ENCODE measurements at places on chromosomes 6 and 20.

DNA sequence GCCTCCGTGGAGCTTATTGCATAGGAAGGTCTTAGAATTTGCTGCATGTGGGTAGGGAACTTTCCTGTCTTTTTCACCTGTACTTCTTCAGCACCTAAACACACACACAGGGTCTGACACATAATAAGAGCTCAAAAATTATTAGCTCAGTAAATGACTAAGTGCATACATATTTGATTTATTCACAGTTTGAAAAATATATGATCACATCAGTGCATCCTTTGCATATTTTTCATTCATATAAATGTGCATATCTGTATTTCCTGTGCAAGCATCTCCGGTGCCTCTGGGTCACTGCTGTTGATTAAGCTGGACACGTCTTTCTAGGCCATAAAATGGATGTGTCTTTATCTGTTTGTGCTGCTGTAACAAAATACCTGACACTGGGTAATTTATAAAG is 234.7 kb downstream of the UST start:
- no peaks in the 10 kb centered on the region for H3K36me3 ChIP-seq
- H3K27me3 ChIP-seq = no peaks in the 10 kb centered on the region
- H3K4me1 ChIP-seq = no peaks in the 10 kb centered on the region
- H3K27ac ChIP-seq = no peak overlapping the region
- no peak overlapping the region for H3K4me3 ChIP-seq

GRCh38 chr6:75694406-75694805 is 54.6 kb upstream of the MYO6 start:
- DNase-seq = no peak
- no peaks in the 10 kb centered on the region for H3K4me1 ChIP-seq
- H3K27ac ChIP-seq = no peak overlapping the region
- H3K4me3 ChIP-seq = no peak overlapping the region
- H3K27me3 ChIP-seq = no peaks in the 10 kb centered on the region
- peaks cover 9% of the 10 kb centered on the region for H3K36me3 ChIP-seq

- no peak for DNase-seq
- no peaks in the 10 kb centered on the region for H3K27me3 ChIP-seq
- H3K27ac ChIP-seq = no peak overlapping the region
- H3K4me1 ChIP-seq = no peaks in the 10 kb centered on the region
- no peak overlapping the region for H3K4me3 ChIP-seq
- no peaks in the 10 kb centered on the region for H3K36me3 ChIP-seq
Measured at GRCh38 chr6:37122861-37123260, 47.1 kb upstream of the PIM1 start.

DNA sequence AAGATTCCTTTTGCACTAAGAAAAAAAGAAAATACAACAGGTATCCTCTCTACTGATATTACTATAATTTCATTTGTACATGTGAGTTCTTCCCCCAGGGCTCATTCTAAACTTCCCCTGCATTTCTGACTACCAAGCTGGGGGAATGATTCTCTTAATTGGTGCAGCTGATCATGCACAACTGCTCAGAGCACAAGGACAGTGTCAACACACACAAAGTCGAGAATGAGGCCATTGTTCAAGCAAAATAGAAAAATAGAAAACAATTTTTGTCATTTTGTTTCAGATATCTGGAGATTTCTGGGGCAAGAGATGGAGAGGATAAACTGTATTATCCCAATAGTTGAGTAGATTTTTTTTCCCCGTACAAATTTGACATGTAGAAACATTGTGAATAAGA is 236.3 kb downstream of the HAO1 start:
- no peak for DNase-seq
- H3K36me3 ChIP-seq = no peaks in the 10 kb centered on the region
- H3K27me3 ChIP-seq = no peaks in the 10 kb centered on the region

GRCh38 chr6:89239338-89239737 is 22.2 kb upstream of the GABRR1 start:
- no peak overlapping the region for H3K27ac ChIP-seq
- DNase-seq = peak; percentile 30
- H3K27me3 ChIP-seq = no peaks in the 10 kb centered on the region
- H3K4me1 ChIP-seq = peaks cover 10% of the 10 kb centered on the region
- H3K36me3 ChIP-seq = no peaks in the 10 kb centered on the region

DNA sequence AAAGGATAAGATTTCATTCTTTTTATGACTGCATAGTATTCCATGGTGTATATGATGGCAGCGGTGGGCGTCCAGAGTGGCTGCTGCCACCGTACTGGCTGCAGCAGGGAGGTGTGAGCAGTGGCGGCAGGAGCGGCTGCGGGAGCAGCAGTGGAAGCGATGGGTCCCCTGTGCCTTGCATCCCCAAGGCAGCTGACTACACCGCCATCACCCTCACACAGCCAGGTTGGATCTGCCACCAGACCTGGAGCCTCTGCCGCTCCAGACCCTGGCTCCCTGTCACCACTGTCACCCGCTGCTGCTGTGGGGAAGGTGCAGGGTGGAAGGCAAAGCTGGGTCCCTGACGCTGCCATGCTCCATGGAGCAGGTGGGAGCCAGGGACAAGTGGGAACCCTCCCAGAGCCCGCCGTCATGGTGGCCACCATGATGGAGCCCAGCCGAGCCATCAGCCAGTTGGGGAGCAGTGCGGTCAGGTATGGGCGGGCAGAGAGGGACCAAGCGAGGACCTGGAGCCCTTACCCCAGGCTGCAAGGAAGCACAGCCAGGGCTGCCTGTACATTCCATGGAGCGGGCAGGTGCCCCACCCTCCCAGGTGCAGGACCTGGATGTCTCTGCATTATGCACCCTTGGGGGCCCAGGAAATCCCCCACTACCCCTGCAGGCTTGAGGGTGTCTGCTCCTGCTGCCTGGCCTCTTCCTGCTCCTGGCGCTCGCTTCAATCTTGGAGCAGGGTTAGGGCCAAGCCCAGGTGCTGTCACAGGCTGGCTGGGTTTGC is 226.1 kb downstream of the OTOR start:
- H3K27ac ChIP-seq = no peak overlapping the region
- H3K36me3 ChIP-seq = no peaks in the 10 kb centered on the region
- H3K4me1 ChIP-seq = no peaks in the 10 kb centered on the region
- no peak overlapping the region for H3K4me3 ChIP-seq
- no peak for DNase-seq

GRCh38 chr20:16916165-16916564 is 168.0 kb downstream of the OTOR start:
- no peak overlapping the region for H3K27ac ChIP-seq
- H3K27me3 ChIP-seq = no peaks in the 10 kb centered on the region
- no peaks in the 10 kb centered on the region for H3K4me1 ChIP-seq
- DNase-seq = no peak
- no peaks in the 10 kb centered on the region for H3K36me3 ChIP-seq

GRCh38 chr20:22901921-22902320 is 133.2 kb upstream of the SSTR4 start:
- no peak overlapping the region for H3K27ac ChIP-seq
- H3K36me3 ChIP-seq = no peaks in the 10 kb centered on the region
- H3K27me3 ChIP-seq = no peaks in the 10 kb centered on the region
- H3K4me3 ChIP-seq = no peak overlapping the region
- H3K4me1 ChIP-seq = no peaks in the 10 kb centered on the region
- no peak for DNase-seq

DNA sequence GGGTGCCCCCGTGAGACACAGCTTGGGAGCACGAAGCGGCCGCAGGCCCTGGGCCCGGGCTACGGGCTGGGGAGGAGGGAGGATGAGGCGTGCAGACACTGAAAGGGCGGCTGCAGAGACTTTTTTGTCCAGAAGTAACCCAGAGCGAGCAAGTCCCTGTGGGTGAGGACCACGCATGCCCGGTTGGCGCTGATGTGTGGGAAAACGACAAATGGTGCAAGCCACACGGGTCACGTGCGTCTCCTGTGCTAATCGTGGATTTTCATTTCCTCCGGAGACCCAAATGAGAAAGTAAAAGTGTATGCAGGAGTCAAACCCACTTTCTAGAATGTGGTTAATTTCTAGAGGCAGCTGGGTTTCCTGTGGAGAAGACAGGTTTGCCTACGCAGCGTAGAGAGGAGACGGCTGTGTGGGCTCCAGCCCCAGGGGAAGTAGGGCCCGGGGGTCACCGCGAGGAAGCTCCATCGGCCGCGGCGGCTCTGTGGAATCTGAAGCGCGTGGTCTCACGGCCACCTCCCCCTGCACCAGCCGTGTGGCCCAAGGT is 19.0 kb downstream of the DLL1 start:
- no peak overlapping the region for H3K27ac ChIP-seq
- H3K4me1 ChIP-seq = peaks cover 22% of the 10 kb centered on the region
- DNase-seq = peak; percentile 78
- peak overlapping the region; percentile 61 for H3K4me3 ChIP-seq
- H3K27me3 ChIP-seq = no peaks in the 10 kb centered on the region

DNA sequence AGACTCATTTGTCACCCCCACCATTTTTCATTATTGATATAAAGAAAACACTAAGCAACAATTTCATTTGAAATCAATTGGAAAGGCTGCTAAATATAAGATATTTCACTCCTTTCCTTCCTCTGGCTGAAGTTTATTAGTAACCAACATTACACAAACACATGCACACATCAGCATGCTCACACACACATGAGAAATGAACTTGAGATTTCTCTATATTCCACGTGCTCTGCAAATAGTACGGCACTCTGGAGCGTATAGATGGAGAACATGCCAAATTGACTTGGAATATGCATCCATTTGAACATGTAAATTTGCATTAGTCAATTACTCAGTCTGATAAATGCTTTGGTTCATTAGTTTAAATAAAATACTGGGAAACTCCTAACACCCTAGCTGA is 37.1 kb upstream of the F13A1 start:
- H3K36me3 ChIP-seq = no peaks in the 10 kb centered on the region
- no peaks in the 10 kb centered on the region for H3K27me3 ChIP-seq
- H3K4me3 ChIP-seq = no peak overlapping the region
- no peak for DNase-seq

- no peak overlapping the region for H3K27ac ChIP-seq
- H3K36me3 ChIP-seq = no peaks in the 10 kb centered on the region
- no peaks in the 10 kb centered on the region for H3K4me1 ChIP-seq
Measured at GRCh38 chr6:127051571-127052260, 66.8 kb upstream of the RSPO3 start.

GRCh38 chr6:136186363-136186762 is 63.7 kb downstream of the MTFR2 start:
- H3K36me3 ChIP-seq = no peaks in the 10 kb centered on the region
- H3K4me3 ChIP-seq = no peak overlapping the region
- H3K27me3 ChIP-seq = no peaks in the 10 kb centered on the region
- no peak overlapping the region for H3K27ac ChIP-seq
- H3K4me1 ChIP-seq = no peaks in the 10 kb centered on the region

GRCh38 chr6:155382338-155382685 is 68.0 kb upstream of the TFB1M start:
- DNase-seq = no peak
- H3K36me3 ChIP-seq = no peaks in the 10 kb centered on the region
- H3K27me3 ChIP-seq = no peaks in the 10 kb centered on the region
- H3K27ac ChIP-seq = no peak overlapping the region

DNA sequence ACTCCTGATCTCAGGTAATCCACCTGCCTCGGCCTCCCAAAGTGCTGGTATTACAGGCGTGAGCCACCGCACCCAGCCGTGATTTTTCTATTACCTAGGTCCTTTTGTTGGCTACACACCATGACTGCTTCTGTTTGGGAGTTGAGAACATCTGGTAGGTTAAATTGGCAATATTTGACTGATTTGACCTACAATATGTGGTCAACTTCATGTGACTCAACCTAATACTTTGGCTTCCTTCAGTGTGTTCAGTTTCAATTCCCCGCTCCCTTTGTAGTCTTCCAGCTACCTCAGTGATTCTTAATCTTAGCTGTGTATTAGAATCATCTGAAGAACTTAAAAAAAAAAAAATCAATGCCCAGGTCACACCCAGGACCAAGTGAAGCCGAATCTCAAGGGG is 47.4 kb downstream of the MYB start:
- no peaks in the 10 kb centered on the region for H3K36me3 ChIP-seq
- no peaks in the 10 kb centered on the region for H3K27me3 ChIP-seq
- H3K4me1 ChIP-seq = peaks cover 11% of the 10 kb centered on the region
- DNase-seq = no peak
- H3K4me3 ChIP-seq = no peak overlapping the region

DNA sequence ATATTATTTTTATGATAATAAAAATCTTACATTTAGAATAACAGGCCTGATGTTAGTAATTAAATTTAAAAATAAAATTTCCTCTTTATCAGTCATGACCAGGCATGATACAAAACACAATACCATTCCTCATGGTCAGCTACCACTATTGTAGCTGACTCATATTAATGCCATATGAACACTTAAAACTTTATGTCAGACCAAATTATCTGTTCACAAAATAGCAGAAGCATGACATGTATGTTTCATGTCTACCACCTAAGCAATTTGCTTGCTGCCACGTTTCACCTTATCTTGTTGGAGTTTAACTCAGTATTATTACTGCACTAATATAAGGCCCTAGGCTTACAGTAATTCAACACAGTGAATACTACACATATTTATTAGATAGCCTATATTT is 65.7 kb downstream of the HTR1B start:
- H3K36me3 ChIP-seq = no peaks in the 10 kb centered on the region
- DNase-seq = no peak
- H3K4me3 ChIP-seq = no peak overlapping the region
- H3K27me3 ChIP-seq = no peaks in the 10 kb centered on the region

- H3K27me3 ChIP-seq = no peaks in the 10 kb centered on the region
- no peak for DNase-seq
- H3K4me1 ChIP-seq = no peaks in the 10 kb centered on the region
- no peak overlapping the region for H3K4me3 ChIP-seq
Measured at GRCh38 chr6:63447134-63447533, 125.1 kb upstream of the LOC128125822 start.

DNA sequence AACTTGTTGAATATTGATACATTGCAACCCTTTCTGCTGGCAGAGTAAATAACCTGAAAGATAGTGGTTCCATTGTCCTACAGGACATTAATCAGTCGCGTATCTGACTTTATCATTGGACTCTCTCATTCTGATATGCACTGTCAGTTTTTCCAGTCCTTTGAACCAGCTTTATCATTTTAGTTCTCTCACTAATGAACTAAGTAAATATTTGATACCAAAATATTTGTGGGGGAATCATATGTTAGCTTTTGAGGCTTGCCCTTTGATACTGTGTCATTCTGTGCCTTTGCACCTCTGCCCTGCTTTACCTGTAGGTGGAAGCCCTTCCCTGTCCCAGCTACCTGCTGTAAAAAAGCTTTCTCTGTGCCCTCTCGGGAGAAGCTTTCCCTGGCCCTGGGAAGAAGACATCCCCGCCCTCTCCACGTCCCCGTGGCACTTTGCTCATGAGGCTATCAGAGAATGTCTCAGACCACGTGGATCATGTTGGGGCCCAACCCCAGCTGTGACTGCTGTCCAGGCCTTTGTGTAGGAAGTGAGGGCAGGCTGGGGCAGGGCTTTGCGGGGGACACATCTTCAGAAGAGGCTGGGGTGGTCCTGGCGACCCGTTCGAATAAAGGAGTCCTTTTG is 117.8 kb upstream of the NXT1 start:
- no peak for DNase-seq
- H3K27ac ChIP-seq = no peak overlapping the region
- no peaks in the 10 kb centered on the region for H3K4me1 ChIP-seq
- no peak overlapping the region for H3K4me3 ChIP-seq

GRCh38 chr6:88561954-88562315 is 395.8 kb upstream of the CNR1 start:
- H3K27ac ChIP-seq = no peak overlapping the region
- no peaks in the 10 kb centered on the region for H3K36me3 ChIP-seq
- DNase-seq = no peak
- H3K4me1 ChIP-seq = no peaks in the 10 kb centered on the region

GRCh38 chr20:54078296-54078984 is 8.0 kb upstream of the BCAS1 start:
- no peaks in the 10 kb centered on the region for H3K36me3 ChIP-seq
- no peak for DNase-seq
- no peak overlapping the region for H3K4me3 ChIP-seq

All from CD4-positive, alpha-beta memory T cell (primary cell).